Activated T-cell treated with anti-CD3 and anti-CD28 coated beads, Interleukin-2, amount 50 U/mL, for 72 hours (primary cell): ENCODE measurements at places on chromosomes 7 and 10.

GRCh38 chr7:70736715-70737460 lies 395.1 kb upstream of the GALNT17 start:
- DNase-seq = no peak

GRCh38 chr10:95337423-95338160 lies 46.8 kb upstream of the PDLIM1 start:
- DNase-seq = no peak

- DNase-seq = no peak
Observed at GRCh38 chr10:70538731-70539338, 60.3 kb downstream of the PALD1 start.

DNA sequence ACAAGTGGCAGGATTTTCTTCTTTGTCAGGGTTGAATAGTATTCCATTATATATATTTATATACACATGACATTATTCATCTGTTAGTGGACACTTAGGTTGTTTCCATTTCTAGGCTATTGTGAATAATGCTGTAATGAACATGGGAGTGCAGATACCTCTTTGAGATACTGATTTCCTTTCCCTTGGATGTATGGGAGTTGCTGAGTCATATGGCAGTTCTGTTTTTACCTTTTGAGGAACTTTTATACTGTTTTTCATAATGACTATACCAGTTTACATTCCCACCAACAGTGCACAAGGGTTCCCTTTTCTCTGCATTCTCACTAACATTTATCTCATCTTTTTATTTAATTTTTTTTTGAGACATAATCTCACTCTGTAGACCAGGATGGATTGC lies 1.8 kb upstream of the CLCN1 start:
- no peak for DNase-seq

DNA sequence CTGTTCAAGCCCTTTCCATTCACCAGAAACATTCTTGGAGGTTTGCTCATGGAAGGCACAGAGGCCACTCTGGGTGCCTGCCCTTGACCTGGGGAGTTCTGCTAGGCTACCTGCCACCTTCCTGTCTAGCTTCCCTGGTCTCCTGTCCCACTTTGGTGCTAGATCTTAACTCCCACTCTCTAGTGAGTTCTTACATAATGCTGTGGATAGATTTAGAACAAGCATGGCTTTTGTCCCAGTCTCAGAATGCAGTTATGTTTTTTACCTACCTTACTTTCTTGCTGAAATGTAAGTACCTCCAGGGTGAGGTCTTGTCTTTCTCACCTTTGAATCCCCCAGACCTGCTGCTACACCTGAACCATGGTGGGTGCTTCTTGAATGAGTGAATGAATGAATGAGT lies 1252.3 kb downstream of the TYW1 start:
- no peak for DNase-seq

- peak; percentile 60 for DNase-seq
Observed at GRCh38 chr10:6072215-6072934, 10.2 kb upstream of the IL2RA start.

GRCh38 chr7:4667776-4668509 lies 14.2 kb upstream of the FOXK1 start:
- DNase-seq = no peak

DNA sequence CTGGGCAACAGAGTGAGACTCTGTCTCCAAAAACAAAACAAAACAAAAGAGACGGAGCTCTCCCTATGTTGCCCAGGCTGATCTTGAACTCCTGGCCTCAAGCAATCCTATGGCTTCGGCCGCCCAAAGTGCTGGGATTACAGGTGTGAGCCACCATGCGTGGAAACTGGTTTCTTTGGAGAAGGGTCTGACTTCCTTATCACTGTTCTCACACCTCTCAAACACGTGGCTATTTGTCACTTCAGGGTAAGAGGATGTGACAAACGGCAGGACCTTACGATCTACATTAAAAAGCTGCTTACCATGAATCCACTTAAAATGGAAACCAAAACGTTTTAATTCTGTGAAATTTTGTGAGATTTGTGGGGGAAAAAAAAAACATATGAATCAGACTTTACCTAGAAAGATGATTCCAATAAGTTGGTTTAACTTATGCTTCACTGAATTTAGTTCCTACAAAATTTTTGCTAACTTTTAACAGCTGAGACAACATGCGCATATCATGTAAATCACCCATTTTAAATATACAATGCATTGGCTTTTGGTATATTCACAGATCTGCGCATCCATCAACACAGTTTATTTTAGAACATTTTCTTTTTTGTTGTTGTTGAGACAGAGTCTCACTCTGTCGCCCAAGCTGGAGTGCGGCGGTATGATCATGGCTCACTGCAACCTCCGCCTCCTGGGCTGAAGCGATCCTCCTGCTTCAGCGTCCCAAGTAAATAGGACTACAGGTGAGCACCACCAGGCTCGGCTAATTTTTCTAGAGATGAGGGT lies 18.7 kb upstream of the FOXK1 start:
- DNase-seq = no peak

GRCh38 chr7:155418941-155419755 lies 38.8 kb upstream of the EN2 start:
- DNase-seq = no peak

DNA sequence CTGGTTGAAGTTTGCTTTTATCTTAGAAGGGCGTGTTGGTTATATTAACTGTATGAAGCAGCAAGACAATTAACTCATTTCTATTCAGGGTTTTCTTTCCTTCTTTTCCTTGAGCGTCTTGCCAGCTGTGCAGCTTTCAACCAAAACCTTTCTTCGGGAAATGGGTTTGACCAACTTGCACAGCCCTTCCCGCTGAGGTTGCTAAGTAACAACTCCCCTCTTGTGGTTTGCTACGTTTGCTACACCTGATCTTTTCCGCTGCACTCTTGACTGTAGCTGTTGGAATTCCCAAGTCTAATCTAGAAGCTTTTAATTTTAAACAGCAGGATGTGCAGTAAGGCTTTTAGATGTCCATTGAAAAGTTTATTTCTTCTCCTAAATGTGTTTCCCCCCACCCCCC lies 116.9 kb downstream of the CDCA7L start:
- DNase-seq = no peak

DNA sequence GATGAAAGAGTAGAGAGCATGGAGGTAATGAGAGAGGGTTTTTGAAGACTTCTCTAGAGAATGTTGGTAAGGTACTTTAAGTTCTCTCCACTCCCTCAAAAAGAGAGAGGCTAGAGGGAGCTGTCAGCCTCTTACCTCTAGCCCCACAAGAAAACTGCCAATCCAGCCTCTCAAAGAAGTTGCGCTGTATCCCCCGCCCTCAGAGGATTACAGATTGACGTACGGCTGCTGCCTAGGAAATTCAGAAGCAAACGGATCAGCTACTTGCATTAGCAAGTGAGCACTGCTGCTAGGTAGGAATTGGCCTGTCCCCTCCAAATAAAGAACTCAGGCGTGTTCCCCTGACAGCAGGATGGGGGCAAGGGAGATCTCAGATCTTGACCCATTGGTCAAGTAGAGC lies 34.2 kb downstream of the TYW1B start:
- DNase-seq = no peak

- DNase-seq = no peak
Observed at GRCh38 chr10:93412801-93413200, 69.3 kb downstream of the MYOF start.

DNA sequence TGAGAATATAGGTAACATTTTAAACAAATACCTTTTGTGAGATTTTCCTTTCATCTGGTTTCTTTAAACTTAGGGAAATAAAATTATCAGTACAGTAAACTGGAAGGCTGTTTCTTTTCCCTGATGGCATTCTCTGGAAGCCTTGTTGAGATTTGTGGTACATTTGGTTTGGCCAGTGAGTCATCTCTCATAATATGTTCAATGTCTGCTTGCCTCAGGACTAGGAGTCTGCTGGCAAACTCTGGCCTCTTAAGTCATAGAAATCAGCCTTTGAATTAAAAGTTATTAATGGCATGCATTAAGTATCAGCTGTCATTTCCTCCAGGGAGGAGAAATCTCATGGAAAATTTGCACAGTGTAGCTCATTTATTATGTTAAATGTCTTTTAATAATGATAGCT lies 316.6 kb upstream of the KIAA1217 start:
- DNase-seq = no peak

- no peak for DNase-seq
Observed at GRCh38 chr10:24651923-24652322, 71.8 kb downstream of the ARHGAP21 start.

DNA sequence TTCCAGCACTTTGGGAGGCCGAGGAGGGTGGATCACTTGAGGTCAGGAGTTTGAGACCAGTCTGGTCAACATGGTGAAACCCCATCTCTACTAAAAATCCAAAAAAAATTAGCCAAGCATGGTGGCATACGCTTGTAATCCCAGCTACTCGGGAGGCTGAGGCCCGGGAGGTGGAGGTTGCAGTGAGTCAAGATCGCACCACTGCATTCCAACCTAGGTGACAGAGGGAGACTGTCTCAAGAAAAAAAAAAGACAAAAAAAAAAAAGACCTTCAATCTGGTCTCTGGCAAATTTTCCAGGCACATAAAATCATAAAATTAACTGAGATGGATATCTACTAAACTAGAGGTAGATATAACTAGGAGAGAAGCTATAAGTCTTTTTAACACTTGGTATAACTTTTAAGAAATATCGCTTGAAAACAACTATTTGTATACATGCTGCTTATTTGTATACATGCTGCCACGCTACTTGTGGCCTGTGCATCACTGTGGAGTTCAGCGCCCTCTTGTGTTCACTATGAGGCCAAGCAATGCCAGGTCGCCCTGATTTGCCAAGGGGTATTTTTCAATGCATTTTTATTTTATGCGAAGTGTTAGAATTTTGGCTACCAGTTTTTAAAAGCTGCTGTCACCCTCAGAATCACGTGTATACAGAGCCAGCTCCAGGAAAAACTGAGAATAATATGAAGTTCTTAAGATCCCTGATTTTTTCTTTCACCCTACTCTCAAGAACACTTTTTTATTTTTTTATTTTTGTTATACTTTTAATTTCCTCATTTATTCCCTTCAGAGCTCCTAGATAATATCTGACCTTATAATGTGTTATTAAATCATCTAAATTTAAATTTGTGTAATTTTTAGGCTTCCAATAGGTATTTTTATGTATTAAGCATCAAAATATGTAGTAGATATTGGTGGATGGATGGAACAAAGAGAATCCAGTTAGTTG lies 26.7 kb downstream of the CYCS start:
- peak; percentile 63 for DNase-seq

- DNase-seq = no peak
Observed at GRCh38 chr7:37052705-37053104, 328.4 kb upstream of the AOAH start.

DNA sequence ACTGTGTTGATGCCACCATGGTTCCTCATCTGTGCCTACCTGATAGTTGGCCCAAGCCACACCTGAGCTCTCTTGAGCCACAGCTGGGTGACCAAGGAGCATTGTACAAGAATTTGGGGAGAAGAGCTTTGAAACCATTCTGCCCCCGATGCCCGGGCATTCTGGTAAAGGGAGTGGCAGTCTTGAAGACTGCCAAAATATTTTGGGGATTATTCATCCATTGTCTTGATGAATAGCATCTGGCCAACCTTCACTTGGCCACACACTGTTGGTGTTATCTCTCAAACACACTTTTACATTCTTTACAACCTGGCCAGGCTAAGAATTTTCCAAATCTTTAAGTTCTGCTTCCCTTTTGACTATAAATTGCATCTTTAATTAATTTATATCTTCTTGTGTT lies 113.1 kb upstream of the PCBD1 start:
- no peak for DNase-seq

GRCh38 chr7:135514856-135515255 lies 5.0 kb upstream of the CNOT4 start:
- no peak for DNase-seq

DNA sequence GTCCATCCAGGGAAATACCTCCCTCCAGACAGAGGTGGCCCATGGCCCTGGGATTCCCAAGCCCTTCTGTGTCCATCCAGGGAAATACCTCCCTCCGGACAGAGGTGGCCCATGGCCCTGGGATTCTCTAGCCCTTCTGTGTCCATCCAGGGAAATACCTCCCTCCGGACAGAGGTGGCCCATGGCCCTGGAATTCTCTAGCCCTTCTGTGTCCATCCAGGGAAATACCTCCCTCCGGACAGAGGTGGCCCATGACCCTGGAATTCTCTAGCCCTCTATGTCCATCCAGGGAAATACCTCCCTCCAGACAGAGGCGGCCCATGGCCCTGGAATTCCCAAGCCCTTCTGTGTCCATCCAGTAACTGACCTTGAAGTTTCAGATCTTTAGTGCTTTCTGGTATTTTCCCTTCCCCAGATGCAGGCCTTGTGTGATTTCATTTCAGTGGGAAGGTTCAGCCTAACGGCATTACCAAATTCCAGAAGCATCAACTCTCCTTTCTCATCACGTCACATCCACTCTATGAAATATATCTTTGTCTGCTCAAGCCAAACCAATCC lies 28.8 kb upstream of the DIP2C start:
- DNase-seq = no peak

GRCh38 chr10:59335497-59335896 lies 26.9 kb downstream of the FAM13C start:
- DNase-seq = no peak

DNA sequence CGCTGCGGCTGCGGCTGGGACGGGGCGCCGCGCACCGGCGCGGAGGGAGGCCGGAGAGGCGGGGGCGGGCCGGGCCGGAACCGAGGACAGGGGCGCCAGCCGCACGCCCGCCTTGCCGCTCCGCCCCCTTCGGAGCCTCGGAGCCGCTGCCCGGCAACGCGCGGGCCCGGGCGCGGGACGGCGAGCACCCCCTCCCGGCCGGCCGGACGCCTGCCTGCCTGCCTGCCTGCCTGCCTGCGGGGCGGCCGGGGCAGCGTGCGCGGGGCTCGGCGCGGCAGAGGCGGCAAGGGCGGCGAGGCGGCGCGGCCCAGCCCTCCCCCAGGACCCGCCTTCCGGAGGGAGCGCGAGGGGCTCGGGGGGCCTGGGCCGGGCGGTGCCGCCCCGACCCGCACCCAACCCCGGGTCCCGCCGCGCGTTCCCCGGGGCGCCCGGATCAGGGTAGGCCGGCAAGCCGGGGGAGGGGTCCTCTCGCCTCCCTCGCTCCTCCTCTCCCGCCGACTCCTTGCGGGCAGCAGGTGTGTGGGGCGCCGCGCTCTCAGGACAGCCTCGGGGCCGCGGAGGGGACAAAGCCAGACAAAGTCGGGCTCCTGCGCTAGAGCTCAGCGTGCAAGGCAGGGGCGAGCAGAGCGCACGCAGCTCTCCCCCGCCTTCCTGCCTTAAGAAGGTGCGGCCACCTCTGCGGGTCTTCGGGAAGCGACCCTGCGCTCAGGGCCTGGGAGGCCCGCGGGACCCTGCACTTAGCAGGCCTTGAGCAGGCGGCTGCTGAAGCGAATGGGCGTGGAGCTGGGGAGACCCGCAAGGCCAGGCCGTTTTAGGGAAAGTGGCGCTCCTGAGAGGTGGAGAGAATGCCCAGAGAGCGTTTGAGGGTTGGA lies at the start of gene KIAA1549:
TSS of gene KIAA1549 (minus strand) at position 58 of the 872 bp plus-strand sequence. CDS start 120 bp downstream, outside the sequence.
- peak; percentile 80 for DNase-seq

DNA sequence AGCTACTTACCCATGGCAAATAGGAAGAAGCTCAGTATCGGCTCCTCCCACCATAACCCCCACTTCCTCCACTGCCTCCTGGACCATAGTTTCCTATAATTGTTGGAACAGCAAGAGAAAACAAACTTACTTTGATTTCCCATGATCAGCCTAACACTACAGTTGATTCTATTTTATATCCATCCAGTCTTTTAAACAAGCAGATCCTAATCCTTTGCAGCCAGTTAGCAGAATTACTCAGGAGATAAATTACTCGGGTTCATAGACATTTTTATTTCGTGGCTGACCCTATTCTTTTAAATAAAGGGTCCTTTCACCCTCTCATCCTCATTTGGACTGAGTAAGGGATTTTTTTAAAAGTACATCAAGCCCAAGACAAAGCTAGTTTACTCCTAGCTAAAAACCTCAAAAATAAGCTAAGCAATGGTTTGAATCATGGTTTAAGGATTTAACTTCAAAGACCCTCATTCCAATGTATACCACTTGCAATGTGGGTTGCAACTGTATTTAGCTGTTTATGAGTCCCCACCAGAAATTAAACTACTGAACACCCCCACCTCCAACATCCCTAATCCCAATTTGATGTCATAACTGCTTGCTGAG lies 8.0 kb downstream of the HNRNPA2B1 start:
- no peak for DNase-seq
